ENCODE measurements at places on chromosomes 11 and 22.
A peak's percentile ranks its signal among the peaks of the same experiment; 100 is the strongest.

- no peak for DNase-seq
Observed at GRCh38 chr11:12393691-12394090, 16.3 kb downstream of the PARVA start.

DNA sequence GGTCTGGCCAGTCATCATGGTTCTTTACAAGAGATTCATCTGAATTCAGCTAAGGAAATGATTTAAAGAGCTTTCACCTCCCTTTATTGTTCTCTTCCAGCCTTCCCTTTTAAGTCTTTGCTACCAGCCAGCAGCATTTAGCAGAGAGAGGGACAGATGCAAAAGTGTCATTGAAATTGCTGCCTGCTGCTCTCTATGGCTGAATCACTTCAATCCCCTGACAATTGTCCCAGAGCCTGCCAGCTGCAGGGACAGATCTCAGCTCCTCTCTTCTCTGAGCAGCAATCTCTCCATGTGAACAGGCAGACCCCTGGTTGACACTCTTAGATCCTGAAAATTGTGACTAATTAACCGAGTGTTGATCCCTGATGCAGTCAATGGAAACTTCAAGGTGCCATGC, 816.9 kb upstream of the CCDC90B start:
- no peak for DNase-seq

DNA sequence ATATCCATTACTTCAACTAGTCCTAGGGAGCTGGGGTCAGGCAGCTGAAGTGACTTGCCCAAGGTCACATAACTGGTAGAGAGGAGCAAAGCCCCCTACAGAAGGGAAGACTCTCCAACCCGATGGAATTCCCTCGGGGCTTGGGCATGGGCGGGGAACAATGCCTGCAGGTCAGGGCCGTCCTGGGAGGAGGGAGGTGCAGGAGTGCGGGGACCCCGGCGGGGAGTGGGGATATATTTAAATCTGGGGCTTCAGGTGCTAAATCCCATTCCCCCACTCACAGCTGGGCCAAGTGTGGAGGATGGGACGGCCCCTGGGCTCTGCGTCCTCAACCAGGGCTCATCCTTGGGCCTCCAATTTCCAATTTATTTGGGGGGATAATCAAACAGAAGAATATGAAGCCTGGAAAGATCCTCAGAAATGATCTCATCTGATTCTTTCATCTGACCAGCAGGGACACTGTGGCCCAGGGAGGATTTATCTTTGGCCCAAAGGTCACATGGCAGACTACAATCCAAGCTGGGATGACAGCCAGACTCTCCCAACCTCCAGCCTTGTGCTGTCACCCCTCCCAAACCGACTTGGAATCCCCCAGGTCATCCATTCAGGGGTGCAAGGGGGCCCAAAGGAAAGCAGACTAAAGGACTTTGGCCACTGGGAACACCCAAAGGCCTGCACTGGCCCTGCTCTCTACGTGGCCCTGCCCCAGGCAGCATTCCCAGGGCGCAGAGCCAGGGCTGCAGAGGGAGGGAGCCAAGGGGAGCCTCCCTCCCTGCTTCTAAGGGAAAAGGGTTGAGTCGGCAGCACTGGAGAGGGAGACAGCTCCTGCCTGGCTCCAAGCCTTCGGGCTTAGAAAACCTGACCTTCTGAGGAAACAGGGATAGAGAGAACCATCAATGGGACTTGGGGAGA, 8.7 kb upstream of the C1QTNF6 start:
- no peak for DNase-seq

DNA sequence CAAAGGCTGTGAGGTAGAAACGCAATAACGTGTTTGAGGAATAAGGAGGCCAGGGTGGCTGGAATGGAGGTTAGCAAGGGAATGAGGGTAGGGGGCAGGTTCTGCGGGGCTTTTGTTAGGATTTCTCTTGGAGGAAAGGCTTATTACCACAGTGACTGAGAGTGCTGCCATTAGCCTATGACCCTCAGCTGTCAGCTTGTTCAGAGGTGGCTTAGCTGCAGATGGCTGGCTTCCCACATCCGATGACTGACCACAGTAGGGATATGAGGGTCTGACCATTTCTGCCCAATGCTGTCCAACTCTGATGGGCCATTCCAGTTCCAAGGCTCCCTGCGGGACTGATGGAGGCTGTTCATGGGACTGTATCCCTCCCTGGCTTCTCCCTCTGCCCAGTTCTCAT, 181.8 kb downstream of the MIAT start:
- DNase-seq, result peak; percentile 9

DNA sequence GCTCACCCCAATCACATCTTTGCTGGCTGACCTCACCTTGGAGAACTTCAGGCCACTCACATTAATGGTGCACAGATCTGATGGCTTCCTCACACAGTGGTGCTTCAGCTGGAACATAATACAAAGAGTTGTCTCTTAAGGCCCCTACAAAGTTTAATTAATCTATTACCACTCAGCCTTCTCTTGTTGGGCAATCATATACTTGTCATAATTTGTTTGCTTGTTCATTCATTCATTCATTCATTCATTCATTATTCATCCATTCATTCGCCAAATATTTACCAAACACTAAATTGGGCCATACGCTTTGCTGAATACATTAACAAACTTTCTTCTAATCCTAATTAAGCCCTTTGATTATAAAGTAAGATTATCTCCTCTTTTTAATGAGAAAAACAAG, 15.1 kb downstream of the XRRA1 start:
- no peak for DNase-seq

DNA sequence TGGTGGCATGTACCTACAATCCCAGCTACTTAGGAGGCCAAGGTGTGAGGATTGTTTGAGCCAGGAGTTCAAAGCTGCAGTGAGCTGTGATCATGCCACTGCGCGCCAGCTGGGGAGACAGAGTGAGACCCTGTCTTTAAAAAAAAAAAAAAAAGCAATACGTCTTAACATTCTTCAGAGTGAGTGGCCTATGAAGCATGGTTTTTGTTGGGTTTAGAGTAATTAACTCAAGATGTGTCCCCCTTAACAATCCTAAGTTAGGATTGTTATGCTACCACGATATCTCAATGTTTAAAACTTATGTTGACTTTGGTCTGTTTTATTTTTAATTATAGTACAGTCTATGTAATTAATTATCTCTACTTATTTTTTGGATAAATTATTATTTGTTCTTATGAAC, 156.1 kb downstream of the HIPK3 start:
- DNase-seq, result no peak

- DNase-seq, result peak; percentile 19
Observed at GRCh38 chr22:43476341-43476740, 64.5 kb downstream of the MPPED1 start.

GRCh38 chr11:130071211-130071712, 1.6 kb downstream of the APLP2 start:
- no peak for DNase-seq

- DNase-seq, result no peak
Observed at GRCh38 chr22:19559324-19559811, 35.2 kb upstream of the CLDN5 start.

DNA sequence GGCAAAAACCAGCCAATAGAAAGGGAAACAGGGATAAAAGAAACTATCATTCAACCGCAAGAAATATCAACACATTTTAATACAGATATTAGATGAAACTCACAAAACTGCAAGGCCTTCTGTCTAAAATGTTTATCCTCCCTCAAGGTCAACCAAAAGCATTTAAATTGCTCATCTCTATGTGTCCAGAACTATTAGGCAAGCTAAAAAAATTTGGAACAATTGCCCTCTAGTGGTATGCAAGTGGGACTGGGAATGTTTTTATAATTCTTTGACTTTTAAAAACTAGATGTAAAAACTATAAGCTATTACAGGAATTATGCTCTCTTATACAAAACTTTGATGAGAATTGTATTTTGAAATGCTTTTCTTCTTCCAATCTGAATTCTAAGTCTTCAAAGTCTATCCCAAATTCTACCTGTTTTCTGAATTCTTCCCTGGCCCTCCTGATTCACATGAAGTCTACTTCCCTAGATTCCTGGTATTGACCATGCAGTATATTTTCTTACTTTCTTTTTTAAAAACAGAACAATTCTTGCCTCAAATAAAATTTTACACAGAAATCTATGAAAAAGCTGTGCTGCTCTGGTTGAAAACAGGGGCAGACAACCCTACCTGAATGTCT, 4.9 kb downstream of the CWC15 start:
- DNase-seq, result no peak

DNA sequence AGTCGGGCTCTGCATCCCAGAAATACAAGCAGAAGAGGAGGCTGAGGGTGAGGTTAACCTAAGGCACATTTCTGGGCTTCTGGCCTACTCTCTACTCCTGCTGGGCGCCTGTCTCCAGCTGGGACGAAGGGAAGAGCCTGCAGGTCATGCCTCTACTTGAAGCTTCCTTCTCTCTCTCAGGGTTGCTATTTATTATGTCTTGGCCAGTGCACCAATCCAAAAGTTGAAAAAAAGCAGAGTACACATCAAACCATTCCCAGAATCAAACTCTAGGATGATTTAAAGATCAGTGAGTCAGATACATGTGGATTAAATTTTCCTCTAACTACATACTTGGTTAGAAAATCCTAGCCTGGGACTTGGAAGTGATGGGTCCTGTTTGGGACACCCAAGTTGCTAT, 60.2 kb upstream of the CDON start:
- no peak for DNase-seq

GRCh38 chr11:66934950-66935779, 23.0 kb downstream of the PC start:
- no peak for DNase-seq

- no peak for DNase-seq
Observed at GRCh38 chr11:58609723-58610122, 12.7 kb upstream of the CNTF start.

DNA sequence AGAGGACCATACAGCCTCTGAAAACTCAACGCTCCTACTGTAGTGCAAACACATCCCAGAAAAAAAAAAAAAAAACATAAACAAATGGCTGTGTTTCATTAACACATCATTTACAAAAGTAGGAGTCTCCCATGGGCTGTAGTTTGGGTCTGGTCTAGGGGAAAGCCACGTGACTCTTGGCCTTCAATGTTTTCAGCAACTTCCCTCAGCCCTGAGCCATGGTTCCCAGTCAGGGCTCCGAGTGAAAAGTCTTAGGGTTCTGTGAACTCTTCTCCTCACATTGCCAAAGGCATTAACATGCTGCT, 58.5 kb downstream of the CSNK2A3 start:
- DNase-seq, result no peak

- no peak for DNase-seq
Observed at GRCh38 chr11:59759900-59760299, 4.7 kb downstream of the STX3 start.

DNA sequence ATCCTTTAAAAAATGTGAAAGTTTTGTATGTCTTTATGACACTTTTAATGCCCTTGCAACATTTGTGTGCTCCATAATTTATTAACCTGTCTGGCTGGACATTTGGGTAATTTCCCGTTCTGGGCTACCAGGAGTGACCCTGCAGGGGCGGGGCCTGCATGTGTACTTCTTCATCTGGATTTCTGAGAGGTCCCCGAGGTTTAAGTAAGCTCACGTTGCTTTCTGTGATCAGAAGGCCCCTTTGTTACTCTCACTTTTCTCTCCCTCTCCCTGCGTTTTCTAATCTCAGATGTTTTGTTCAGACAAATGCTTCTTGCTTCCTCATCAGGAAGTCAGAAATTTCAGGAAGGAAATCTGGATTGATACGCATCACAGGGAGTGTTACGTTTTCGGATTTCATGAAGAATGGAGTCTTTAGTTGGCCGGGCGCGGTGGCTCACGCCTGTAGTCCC, 78.9 kb upstream of the CRYBB3 start:
- DNase-seq, result no peak

DNA sequence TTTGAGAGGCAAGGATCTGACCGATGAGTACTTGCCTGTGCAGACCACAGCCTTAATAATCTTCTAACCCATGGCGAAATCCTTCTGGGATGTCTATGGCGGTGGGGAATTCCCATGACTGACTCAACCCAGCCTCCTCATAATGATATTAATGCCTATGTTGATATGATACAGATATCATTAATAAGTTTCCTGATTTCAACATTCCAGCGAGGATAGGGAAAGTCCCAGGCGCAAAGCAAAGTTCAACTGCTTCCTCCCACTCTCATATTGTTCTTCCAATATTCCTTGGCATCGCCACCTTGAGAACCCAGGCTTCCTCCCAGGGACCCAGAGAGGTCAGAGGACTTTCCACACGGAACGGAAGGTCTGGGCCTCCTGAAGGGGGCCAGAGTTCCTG, 110.3 kb upstream of the TMEM45B start:
- no peak for DNase-seq

DNA sequence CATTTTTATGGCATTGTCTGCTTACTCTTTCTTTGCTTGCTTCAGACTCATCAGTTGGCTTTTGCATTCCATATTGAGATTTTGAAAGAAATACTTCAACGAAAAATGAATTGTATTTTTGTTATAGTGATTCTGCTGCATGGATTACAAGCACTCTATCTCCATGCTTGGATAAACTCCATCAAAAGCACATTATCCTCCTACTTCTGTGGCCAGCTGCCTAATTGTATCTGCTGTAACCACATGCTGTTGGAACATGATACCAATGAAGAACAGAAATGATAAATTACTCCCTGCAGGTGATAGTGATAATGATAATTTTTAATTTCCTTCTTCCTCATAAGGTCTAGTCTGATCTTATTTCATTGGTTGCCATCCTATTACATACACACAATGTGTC, 100.8 kb downstream of the PRMT3 start:
- peak; percentile 95 for DNase-seq

GRCh38 chr11:325796-326591, 5.3 kb upstream of the IFITM3 start:
- DNase-seq, result no peak

- DNase-seq, result no peak
Observed at GRCh38 chr11:121365304-121365703, 72.7 kb downstream of the SC5D start.

DNA sequence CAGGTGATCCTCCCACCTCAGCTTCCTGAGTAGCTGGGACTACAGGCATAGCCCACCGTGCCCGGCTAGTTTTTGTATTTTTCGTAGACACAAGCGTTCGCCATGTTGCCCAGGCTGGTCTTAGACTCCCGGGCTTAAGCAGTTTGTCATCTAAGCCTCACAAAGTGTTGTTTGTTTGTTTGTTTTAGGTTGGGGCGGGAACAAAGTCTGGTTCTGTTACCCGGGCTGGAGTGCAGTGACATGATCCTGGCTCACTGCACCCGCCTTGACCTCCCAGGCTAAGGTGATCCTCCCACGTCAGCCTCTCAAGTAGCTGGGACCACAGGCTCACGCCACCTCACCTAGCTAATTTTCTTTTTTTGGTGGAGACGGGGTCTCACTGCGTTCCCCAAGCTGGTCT, 12.6 kb downstream of the IRF7 start:
- DNase-seq, result no peak

DNA sequence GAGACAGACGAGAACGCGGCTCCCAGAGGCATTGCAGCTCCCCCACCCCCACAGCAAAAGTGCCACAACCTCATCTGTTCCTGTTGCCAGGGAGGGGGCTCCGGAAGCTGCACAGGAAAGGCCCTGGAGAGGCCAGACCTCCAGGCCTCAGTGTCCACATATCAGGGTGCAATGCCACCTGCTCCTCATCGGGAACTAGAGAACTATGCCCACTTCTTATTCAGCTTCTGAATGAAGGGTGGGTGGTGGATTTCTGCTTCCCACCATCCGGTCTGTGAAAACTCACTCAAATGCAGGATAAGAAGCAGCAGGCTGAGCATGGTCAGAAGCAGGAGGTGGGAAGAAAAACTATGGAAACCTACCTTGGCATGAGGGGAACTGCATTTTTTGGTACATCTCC, 105.9 kb downstream of the MED15 start:
- DNase-seq, result no peak

Data from NCI-H146 (cell line).